A549 (cell line): ENCODE measurements at places on chromosomes 5 and 9.

- no peak for DNase-seq
Observed at GRCh38 chr5:122757285-122757684, 17.6 kb upstream of the SNX2 start.

DNA sequence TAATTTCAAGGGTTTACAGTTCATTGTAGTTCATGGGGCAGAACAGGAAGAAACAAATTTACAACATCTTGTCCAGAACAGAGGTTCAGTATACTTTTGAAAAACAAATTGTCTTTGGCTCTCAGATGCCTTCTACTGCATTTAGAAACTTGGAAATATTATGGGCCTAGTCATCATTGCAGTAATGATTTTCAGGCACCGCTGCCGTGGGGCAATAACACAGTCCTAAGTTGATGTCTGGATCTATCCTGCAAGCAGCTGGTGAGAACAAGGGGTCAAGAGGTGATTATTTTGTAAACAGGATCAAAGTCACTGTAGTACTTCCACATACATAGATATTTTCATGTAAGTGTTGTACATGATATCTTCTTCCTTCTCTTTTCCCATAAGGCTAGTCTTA, 82.5 kb upstream of the CAST start:
- no peak for DNase-seq

GRCh38 chr5:147902609-147903115, 3.7 kb downstream of the C5orf46 start:
- DNase-seq: no peak

DNA sequence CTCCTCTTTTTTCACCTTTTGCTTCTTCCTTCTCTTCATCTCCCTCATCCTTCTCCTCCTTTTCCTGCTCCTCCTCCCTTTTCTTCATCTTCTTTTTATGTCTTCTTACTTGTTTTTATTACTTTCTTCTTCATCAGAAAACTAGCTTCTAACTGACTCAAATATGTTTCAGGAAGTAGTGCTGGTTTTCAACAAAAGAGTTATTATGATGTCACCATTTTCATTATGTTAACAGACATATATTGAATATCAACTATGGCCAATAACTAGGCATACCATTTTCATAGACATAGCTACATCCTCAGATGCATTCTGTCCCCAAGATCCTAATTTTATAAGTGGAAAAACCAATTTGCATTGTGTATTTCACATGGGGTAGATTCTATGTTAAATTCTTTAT, 252.9 kb upstream of the PAPPA start:
- no peak for DNase-seq

- no peak for DNase-seq
Observed at GRCh38 chr5:129991780-129992179, 87.5 kb downstream of the CHSY3 start.

DNA sequence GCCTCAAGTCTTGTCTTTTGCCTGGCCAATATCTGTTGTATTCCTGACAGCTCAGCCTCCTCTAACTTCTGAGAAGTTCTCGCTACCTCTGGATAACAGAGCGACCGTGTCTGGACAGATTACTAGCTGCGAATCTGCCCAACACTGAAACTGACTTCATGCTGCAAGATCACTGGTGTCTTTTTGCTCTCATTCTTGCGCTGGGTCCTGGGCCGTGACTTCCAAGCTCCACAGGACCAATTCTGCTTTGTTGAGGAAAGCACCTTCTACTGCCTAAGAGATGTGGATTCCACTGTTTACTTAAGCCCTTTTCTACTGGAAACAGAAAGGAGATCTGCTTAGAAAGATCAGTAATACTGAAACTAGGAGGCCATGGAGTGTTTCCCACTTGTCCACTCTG, 978.8 kb upstream of the DMAC1 start:
- DNase-seq: no peak

GRCh38 chr5:181221105-181221791, 1.8 kb upstream of the TRIM41 start:
- no peak for DNase-seq

- DNase-seq: no peak
Observed at GRCh38 chr9:86043586-86043985, 55.8 kb downstream of the GOLM1 start.

- no peak for DNase-seq
Observed at GRCh38 chr9:8429157-8429556, 629.6 kb upstream of the DMAC1 start.

GRCh38 chr9:113461943-113462342, 1.6 kb upstream of the RGS3 start:
- no peak for DNase-seq

GRCh38 chr9:79195879-79196278, 375.9 kb upstream of the TLE4 start:
- no peak for DNase-seq

DNA sequence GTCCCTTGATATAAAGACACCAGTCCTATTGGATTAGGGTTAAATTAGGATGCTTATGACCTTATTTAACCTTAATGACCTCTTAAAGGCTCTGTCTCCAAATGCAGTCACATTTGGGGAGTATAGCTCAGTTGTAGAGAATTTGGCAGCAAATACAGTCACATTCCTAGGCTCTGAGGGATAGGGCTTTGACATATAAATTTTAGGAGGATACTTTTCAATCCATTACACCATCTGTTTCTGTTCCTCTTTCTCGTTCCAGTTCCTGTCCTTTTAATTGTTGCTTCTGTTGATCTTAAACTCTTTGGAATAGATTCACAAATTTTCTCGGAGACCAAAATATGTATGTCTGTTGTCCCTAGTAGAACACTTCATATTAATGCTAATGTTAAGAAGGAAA, 390.0 kb upstream of the PCSK5 start:
- no peak for DNase-seq

GRCh38 chr9:136273244-136273865, 27.7 kb upstream of the QSOX2 start:
- DNase-seq: no peak

- DNase-seq: no peak
Observed at GRCh38 chr5:169954786-169955185, 25.5 kb downstream of the INSYN2B start.

DNA sequence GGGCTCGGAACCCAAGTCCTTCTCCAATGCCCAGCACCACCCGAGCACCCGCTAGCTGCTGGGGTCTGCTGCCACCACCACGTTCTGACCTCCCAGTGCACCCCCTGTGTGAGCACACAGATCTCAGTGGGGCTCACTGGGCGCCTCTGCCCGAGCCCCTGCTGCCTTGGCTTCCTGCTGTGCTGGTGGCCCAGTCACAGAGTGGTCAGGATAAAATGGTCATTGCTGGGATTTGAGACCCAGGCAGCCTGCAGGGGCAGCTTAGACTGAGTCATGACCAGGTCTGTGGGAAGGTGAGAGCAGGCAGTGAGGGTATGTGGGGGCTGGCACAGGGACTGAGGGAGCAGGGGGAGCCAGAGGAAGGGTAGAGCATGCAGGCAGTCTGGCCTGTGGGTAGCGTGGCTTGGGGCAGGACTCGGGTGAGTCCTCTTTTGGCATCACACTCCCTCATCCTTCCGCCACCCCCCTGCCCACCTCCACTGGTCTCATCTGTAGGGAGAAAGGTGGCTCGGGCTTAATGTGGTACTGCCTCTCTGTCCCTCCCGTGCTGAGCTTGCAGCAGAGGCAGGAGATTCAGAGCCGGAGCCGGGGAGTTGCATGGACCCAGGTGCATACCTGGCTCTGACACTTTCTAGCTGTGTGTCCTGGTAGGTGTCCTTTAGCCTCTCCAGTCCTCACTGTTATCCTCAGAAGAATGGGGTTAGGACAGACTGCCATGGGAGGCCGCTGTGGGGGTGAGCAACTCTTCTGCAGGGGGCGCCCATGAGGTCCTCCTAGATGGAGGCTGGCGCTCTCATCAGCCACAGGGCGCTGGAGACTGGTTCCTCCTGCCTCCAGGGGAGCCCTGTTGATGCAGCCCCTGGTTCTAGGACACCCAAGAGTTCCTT, 32.1 kb downstream of the USP20 start:
- no peak for DNase-seq

DNA sequence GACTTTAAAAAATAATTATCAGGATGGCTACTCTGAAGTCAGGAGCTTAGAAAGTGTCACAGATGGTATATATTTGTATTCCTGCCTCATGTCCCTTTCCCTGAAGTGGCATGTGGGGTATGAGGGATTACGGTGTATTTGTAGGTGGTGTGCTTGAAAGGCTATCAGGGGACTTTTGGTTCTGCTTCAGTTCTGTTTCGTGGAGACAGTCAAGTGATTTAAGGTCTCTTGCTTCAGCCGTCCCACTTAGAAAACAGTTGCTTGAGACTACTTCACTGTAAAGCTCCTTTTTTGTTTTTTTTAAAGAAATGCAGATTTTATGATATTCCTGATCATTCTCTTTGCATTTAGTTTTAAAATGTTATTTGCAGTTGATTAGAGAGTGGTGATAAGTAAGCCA, 18.3 kb downstream of the PARP8 start:
- DNase-seq: no peak

DNA sequence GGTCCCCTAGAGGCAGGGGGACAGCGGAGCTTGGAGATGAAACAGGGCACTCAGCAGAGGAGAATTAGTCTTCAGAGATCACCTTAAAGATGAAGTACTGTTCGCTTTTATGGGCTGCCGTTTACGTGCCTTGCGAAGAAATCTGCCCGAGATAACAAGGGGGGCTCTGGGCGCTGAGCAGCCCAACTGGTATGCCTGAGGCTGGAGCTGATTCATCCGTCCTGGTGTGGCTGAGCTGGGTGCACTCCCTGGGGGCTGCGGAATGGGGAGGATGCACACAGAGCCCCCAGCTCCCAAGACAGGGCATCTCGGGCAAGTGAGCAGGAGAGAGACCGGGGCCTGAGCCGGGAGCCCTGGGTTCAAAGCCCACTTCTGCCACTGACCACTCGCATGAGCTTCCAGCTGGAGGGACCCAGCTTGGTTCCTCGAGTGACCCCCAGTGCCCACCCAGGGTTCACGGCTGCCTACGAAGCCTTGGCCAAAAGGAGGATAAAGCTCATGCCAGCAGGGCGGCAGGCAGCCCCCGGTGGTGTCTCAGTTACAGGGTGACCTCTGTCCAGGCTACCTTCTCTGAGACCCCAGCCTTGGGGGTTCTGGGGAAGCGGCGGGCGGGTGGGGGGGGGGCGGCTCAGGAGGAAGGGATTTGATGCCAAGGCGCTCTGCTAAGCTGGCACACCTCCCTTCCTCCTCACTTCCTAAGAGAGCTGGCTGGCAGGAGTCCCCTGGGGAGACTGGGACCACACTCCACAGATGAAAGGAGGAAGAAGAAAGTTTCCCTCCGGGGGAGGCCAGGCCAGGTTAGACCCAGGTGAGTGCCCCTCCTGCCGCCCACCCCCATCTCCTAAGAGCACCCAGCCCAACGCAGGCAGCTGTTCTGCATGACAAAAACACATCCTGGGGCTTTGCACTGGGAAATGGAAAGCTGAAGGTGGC, 5.7 kb downstream of the FIBCD1 start:
- no peak for DNase-seq
